Trophoblast cell (in vitro differentiated cells and primary cell): ENCODE measurements at places on chromosomes 7 and 10.

DNA sequence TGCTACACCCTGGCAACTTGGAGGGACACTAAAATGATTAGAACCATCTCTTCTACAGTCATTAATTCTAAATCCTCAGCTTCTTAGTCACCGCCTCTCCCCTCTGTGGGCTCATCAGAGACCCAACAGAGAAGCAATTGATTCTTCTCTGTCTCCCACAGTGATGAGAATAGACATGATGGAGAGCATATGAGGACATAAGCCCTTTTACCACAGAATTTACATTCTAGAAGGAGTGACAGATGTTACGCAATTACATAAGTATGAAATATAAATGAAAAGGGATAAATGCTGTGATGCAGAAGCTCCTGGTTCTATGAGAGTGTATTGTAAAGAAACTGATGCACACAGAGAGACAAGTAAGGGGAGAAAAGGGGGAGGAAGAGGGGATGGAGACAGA is 18.1 kb upstream of the ABCB5 start:
- no peak for DNase-seq

- no peak for DNase-seq
Measured at GRCh38 chr10:25129592-25129991, 45.2 kb upstream of the GPR158 start.

- DNase-seq = peak; percentile 37
Measured at GRCh38 chr7:136030867-136031318, 53.7 kb upstream of the MTPN start.

GRCh38 chr7:34653787-34654186 is 4.2 kb upstream of the NPSR1 start:
- no peak for DNase-seq

- DNase-seq = no peak
Measured at GRCh38 chr10:52410916-52411315, 96.8 kb downstream of the DKK1 start.

GRCh38 chr10:22780474-22780885 is 66.1 kb upstream of the PIP4K2A start:
- no peak for DNase-seq

GRCh38 chr10:10320956-10321355 is 696.7 kb upstream of the CELF2 start:
- no peak for DNase-seq

DNA sequence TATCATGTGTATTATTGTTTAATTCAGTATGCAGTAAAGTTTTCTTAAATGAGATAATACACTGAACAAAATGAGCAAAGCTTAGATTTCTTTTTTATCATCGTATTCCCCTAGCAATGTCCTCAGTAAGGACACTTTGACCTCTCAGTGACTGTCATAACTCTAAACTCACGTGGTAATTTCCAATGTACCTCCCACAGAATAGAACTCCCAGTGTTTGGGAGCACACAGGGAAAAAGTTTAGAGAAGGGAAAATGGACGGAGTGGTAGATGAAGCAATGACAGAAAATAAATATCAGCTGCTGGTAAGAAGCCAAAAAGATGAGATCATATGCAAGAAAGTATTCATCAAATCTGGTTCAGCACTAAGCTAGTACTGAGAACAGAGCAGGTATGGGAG is 758.6 kb upstream of the KCND2 start:
- DNase-seq = no peak

DNA sequence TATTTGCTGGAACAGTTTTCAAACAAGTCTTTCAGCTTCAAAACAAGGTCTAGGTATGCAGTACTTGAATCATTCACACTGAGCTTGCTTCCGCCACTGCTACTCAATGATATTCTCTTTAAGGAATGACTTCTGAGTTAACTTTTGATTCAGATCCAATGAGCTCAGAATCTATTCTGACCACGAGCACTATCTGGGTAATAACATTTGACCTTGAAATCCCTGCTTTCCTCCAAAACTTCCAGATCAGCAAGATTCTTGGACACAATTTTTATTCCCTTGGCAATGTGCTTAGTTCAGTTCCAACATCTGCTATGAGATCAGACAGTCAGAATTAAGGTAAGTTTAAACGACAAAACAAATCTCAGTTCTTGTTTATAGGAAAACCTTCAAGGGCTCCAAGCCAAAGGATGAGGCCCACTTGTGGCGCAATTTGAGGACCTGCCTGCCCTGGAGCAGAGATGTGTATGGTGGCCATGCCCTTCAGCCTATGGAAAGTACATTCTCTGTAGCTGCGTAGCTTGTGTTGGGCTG is 87.2 kb downstream of the RNF216 start:
- peak; percentile 45 for DNase-seq

- no peak for DNase-seq
Measured at GRCh38 chr7:43782768-43783555, 24.5 kb downstream of the BLVRA start.

- peak; percentile 11 for DNase-seq
Measured at GRCh38 chr10:49187950-49188761, at the start of gene TMEM273. Gene TMEM273, minus strand, starts transcription at chr10:49188391. Its CDS starts 55 bp downstream, at chr10:49188336.

DNA sequence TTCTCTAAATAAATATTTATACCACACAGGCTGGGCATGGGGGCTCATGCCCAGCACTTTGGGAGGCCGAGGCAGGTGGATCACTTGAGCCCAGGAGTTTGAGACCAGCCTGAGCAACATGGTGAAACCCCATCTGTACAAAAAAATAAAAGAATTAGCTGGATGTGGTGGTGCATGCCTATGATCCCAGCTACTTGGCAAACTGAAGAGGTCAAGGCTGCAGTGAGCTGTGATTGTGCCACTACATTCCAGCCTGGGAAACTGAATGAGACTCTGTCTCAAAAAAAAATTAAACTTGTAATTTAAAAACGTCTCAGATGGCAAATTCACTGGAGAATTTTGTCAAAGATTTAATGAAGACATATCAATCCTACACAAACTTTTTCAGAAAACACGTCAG is 277.6 kb upstream of the BMPER start:
- no peak for DNase-seq

DNA sequence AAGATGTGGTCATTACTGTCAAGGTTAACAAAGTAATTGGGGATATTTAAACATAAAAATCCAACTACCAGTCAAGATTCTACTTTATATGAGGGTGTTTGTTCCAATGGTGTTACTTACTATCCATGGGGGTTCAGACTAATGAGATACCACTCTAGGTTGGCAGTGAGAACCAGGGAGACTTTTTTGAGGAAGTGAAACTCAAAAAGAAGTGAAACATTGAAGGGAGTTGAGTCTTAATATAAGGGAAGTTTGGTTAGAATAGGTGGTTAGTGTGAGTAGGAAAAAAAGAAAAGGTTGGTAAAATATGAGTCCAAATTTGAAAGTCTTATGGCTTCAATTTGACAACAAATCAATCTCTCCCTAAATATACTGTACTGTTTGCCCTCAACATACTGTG is 123.6 kb upstream of the ANK3 start:
- DNase-seq = no peak

GRCh38 chr10:34655286-34656170 is 159.6 kb downstream of the PARD3 start:
- peak; percentile 68 for DNase-seq

- DNase-seq = peak; percentile 44
Measured at GRCh38 chr10:20105931-20106330, 289.7 kb downstream of the PLXDC2 start.

- no peak for DNase-seq
Measured at GRCh38 chr7:123148813-123149212, 51.0 kb downstream of the SLC13A1 start.

DNA sequence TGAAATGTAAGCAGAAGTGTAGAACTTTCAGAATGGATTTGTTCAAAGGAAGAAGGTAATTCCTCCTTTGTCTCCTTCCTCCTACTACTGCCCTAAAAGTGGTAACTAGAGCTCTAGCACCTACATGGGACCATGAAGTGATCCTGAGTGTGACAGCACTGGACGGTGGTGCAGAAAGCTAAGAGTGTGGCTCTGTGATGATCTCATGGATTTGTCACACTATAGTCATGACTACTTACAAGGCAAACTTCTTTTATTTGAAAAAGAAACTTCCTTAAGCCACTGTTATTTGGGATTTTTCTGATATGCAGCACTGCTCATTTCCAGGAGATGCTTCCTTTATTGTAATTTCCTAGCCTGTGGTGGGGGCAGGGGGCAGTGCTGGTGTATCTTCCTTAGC is 5.8 kb upstream of the FHIP2A start:
- DNase-seq = no peak

- DNase-seq = peak; percentile 10
Measured at GRCh38 chr7:144717720-144718119, 118.1 kb downstream of the TPK1 start.

GRCh38 chr10:97774811-97775294 is 3.1 kb upstream of the SFRP5 start:
- DNase-seq = no peak

GRCh38 chr7:73683056-73683787 is at the start of the genes BUD23 and DNAJC30:
Gene BUD23, plus strand, starts transcription at chr7:73683597. Its CDS starts 29 bp downstream, at chr7:73683626.
Gene DNAJC30, minus strand, starts transcription at chr7:73683453. Its CDS starts 30 bp downstream, at chr7:73683423.
- peak; percentile 90 for DNase-seq

- peak; percentile 57 for DNase-seq
Measured at GRCh38 chr7:101162551-101163278, 2.7 kb downstream of the VGF start.

GRCh38 chr10:95233377-95234034 is 39.5 kb downstream of the ACSM6 start:
- no peak for DNase-seq

- DNase-seq = no peak
Measured at GRCh38 chr10:80110986-80111385, 21.5 kb upstream of the PLAC9 start.

- DNase-seq = no peak
Measured at GRCh38 chr7:159000859-159001435, 143.7 kb downstream of the VIPR2 start.

DNA sequence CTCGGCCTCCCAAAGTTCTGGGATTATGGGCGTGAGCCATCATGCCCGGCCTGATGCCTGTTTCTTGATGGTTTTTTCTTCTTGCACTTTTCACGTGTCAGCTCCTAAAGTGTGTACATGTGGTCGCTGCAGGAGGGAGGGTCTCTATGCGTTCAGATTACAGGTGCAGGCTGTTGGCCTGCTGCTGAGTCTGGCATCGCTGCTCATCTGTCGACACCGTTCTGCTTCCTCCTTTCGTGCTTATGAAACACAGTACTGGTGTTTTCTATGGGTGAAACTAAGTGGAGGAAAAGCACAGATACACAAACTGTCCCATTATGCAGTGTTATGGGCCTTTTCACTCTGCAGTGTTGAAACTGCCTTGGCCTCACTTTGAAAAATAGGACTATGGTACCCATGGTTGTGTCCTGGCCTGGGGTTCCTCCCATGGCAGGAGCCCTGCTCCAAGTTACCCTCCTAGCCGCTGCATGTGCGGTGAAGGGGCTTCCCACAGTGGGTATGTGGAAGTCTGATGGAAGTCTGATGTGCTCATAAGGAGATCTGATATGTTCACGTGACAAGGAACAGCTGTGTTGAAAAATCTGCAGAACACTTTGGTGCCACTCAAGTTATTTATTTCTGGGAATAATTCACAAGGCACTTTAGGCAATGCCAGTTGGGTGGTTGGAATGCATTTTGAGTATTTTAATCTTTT is 23.5 kb downstream of the OGDH start:
- DNase-seq = no peak

- DNase-seq = no peak
Measured at GRCh38 chr10:99815621-99816020, 33.2 kb downstream of the ABCC2 start.

GRCh38 chr7:111878785-111879184 is 316.5 kb upstream of the IMMP2L start:
- DNase-seq = no peak

DNA sequence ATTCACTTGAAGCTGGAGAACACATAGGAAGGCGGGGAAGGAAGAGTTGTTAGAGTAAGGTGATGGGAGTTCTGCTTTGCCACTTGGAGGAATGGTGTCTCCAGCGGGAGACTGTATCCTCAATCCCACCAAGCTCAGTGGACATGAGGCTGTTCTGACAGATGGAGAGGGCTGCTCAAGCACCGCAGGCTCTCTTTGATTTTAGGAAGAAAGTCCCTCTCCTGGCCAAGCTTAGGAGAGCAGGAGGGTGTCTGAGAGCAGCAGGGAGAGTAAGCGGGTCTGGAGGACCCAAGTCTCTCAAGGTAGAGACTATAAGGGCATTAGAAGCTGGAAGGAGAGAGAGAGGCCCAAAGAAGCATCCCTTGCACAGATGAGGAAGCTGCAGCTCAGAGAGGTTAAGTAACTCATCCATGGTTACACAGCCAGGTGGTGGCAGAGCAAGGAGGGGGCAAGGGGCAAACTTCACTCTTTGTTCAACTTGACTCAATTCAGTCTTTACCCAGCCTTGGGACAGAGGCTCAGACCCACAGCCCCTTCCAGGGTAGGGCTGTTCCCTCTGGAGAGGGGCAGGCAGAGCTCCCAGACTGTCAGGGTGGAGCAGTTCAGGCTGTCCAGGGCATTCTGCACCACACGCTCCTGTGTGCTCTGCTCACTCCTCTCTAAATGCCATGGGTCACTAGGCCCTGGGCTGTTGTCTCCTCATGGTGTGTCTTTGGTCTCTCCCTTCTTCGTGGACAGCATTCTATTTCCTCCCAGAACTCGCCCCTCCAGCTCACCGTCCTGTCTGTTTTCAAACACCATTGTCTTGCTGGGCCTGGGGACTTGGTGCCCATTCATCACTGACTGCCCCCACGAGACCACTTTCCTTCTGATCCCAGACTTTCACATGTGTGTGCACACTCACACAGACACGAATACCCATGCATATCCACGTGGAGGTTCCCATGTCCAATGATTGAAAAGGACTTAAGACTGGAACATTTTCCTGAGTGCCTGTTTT is 8.9 kb downstream of the CHAT start:
- DNase-seq = no peak

DNA sequence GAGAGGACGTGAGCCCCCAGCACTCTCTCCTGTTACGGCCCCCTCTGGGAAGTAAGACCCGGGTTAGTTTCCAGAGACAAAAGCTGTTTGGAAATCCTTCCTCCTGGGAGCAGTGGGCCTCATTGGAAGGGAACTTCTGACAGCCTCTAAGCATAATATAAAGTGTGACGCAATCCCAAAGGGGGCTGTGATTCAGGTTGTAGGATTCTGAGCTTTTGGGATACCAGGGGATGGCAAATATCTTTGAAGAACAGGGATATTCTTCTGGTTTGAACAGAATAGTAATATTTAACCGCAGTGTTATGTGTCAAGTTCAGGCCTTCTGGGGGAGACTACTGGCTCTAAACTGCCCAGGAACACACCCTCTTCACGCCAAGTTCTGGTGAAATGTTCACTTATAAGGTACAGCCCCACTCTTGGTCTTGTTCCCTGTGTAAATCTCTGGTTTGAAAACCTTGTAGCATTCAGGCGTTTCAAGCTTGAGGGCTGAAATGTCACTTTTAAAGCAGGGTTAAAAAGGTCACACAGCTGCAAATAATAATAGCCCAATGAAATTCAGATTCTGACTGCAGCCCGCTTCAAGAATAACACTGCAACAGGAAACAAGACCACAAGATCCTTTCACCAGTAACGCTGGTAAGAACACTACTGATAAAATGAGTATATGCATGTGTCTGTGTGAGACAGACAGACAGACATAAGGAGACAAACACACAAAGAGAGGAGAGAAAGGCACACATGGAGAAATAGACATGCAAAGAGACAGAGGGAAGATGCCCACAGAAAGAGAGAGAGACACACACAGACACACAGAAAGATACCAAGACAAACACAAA is 69.0 kb downstream of the CREB5 start:
- DNase-seq = no peak

GRCh38 chr10:104327745-104328645 is 10.3 kb downstream of the ITPRIP start:
- peak; percentile 79 for DNase-seq
